ENCODE measurements at places on chromosomes 12 and 14.

GRCh38 chr12:127500512-127501035 lies 766.4 kb upstream of the TMEM132C start:
- DNase-seq: no peak

DNA sequence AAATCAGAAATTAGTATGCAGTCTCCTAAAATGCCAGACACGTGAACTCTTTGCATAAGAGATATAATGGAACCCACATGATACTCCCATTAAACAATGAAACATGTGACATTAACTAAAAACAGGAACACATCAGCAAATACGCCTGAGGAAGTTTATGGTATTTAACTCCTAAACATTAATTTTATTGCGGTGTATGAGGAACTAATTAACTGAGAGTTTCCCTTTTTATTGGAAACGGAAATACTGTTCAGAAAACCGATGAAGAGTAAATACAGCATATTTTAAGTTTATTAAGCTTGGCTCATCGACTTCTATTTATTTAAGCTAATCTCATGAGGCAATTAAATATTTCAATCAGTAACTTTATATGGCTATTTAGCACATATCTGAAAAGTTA lies 290.3 kb downstream of the SOX5 start:
- no peak for DNase-seq

DNA sequence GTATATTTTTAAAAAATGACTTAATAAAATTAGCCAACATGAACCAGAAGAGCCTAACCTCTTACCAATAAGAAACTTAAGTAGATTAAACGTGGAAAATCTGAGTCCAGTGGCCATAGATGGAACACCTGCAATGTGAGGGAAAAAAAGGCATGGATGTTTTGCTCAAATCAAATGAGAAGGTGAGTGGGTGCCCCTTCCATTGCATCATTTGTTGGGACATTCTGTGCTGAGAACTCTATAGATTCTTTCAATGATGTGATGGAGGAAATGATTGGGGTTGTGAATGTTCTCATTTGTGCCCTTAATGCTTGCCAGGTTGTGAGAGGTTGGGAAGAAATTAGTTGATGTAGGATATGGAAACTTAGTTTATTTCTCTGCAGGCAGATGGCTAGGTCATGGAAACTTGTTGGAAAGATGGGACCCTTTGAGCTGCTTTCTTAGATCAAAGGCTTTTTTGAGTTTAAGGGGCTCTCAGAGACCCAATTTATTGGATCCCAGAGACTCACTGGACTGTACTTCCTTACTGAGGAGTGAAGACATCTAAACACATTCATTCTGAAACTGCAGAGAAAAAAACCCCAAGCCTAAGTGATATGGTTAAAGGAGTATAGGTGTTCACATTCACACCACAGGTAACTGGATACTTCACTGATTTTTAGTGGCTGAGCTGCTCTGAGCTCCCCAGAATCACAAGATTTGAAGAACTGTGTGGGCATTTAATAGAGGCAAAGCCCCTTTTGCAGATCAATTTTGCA lies 95.9 kb downstream of the DACT1 start:
- DNase-seq: no peak

GRCh38 chr12:128298091-128298748 lies 31.2 kb downstream of the TMEM132C start:
- no peak for DNase-seq

DNA sequence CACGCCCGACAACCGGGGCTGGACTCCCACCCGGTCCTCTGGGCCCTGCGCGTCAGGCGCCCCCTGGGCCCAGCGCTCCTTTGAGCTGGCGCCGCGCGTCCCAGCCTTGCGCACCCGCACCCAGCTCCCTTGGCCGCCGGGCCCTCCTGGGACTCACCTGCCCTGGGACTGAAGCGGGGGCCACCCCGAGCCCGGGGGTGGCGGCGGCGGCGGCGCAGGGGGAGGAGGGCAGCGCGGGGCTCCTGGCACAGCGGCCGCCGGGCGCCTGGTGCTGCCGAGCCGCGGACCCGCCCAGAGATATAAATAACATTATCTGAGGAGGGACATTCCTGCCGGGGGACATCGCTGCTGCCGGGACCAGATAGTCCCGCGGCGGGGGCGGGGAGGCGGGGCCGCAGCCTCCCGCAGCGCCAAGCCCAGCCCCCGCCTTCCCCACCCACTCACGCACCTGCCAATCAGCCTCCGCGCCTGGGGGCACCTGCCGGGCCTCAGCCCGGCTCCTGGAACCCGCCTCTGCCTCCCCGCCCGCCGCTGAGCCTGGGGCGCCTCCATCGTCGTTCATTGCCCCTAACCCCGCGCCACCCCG lies at the start of gene SPTB:
Gene SPTB, minus strand, starts transcription at position 273 of the 586 bp plus-strand sequence. CDS start 56,813 bp downstream, outside the sequence.
- peak; percentile 85 for DNase-seq

DNA sequence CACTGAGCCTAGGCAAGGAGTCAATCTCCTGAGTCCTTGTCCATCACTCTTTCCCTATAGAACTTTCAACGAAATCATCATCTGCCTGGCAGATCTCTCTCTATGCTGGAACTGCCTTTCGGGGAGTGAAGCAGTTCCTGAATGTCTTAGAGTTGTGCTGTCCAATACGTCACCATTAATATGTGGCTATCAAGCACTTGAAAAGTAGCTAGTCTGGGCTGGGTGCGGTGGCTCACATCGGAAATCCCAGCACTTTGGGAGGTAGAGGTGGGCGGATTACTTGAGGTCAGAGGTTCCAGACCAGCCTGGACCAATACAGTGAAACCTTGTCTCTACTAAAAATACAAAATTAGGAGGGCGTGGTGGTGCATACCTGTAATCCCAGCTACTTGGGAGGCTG lies 35.1 kb downstream of the NRDE2 start:
- DNase-seq: no peak

GRCh38 chr14:44963044-44963528 lies 1.1 kb downstream of the TOGARAM1 start:
- no peak for DNase-seq

GRCh38 chr14:95310635-95311380 lies 8.9 kb downstream of the CLMN start:
- no peak for DNase-seq

GRCh38 chr14:75723716-75724115 lies 62.7 kb downstream of the TTLL5 start:
- DNase-seq: no peak

- DNase-seq: no peak
Observed at GRCh38 chr14:52733824-52734223, 3.9 kb downstream of the STYX start.

GRCh38 chr14:85934886-85935254 lies 404.9 kb downstream of the FLRT2 start:
- DNase-seq: no peak

DNA sequence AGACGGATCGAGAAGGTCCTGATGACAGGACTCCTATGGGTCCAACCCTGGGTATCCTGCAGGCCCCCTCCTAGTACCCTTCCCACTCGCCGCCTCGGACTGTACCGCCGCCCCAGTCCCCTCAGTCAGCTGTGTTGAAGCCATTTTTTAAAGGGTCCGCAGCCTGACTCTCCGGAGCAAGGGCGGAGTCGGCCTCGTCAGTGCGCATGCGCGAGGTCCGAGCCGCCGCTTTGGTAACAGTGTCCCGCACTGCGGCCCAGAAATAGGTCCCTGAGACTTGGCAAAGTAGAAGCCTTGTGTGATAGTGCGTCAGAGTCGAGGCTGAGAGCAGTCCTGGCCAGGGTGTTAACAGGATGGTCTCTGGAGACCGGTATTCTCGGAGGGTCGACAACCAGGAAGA lies 769.0 kb upstream of the ALG10B start:
- peak; percentile 9 for DNase-seq

- DNase-seq: no peak
Observed at GRCh38 chr14:74910556-74910955, 12.5 kb downstream of the RPS6KL1 start.

- peak; percentile 47 for DNase-seq
Observed at GRCh38 chr12:54394281-54394719, 9.8 kb upstream of the ZNF385A start.

GRCh38 chr12:39617887-39618286 lies 1.7 kb downstream of the ABCD2 start:
- no peak for DNase-seq

DNA sequence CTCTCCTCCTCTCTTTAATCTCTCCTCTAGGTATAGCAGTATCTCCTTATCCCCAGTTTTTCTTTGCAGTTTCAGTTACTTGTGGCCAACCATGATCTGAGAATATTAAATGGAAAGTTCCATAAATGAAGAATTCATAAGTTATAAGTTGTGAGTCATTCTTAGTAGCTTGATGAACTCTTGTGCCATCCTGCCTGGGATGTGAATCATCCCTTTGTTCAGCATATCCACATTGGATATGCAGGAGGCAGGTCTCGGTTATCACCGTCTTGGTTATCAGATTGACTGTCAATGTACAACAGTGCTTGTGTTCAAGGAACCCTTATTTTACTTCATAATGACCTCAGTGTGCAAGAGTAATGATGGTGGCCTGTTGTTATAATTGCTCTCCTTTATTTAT lies 134.0 kb downstream of the TMEM117 start:
- no peak for DNase-seq

DNA sequence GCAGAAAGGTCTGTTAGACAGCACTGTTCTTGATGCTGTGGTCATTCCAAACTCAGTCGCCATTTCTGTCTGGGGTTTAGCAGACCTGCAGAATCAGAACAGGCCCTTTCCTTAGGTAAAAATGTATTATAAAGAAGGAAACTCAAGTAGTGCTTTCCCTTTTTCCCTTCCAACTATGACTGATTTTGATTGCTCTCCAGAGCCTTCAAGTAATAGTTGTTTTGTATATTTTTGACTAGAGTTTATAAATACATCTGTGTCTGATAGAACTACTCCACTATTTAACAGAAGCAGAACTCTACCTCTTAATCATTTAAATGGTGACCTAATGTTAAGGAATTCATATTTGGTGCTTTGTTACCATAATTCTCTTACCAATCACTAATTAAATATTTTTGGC lies 74.0 kb downstream of the WNK1 start:
- DNase-seq: no peak

- DNase-seq: peak; percentile 84
Observed at GRCh38 chr12:16600525-16600924, 5.4 kb downstream of the LMO3 start.

GRCh38 chr14:80940146-80940545 lies 1.4 kb downstream of the CEP128 start:
- DNase-seq: no peak

GRCh38 chr12:124030510-124030909 lies 57.5 kb downstream of the ZNF664 start:
- no peak for DNase-seq

GRCh38 chr12:70379846-70380245 lies 13.8 kb downstream of the KCNMB4 start:
- no peak for DNase-seq

DNA sequence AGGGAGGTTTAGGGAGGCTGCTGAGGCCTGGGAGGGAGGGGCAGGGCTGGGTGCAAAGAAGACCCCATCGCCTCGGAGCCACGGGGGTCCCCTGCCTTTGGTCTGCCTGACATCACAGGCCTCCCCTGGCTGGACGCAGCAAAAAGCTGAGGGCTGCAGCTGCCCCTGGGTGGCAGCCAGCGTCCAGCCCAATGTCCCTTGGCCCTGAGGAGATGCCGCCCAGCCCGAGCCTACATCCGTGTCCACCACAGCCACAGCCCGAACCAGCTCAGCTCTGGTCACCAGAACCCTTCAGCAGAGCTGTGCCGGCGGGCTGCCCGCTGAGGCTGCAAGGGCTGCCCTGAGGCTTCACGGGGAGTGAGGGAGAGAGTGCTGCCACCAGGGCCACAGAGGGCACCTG lies 1.9 kb downstream of the NUDT14 start:
- DNase-seq: no peak

- DNase-seq: no peak
Observed at GRCh38 chr12:49730568-49731101, 10.7 kb upstream of the TMBIM6 start.

DNA sequence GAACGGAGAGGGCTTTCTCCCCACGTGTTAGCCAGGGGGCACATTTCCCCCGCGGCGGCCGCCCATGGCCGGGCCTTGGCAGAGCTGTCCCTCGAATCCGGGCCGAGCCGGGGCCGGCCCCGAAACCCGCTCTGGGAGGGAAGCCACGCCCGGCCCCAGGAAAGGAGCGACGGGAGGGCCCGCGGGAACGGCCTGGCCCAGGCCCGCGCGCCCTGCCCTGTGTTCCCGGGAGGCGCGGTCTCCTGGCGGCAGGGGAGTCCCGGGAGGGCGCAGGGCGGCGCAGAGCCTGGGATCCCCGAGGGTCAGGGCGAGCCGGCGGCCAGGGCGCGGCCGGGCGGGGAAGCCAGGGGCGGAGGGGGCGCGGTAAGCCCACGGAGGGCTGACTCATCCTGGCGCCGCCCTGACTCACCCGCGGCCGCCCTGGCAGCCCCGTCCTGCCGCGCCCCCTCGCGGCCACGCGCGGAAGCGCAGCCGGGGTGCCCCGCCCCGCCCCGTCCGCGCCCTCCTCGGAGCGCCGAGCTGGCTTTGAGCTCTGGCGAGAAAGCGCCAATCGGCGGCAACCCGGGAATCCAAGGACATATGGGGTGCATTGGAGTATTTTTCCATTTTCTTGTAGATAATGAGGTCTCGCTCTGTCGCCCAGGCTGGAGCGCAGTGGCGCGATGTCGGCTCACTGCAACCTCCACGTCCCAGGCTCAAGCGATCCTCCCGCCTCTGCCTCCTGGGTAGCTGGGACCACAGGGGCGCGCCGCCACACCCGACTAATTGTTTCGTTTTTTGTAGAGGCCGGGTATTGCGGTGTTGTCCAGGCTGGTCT lies 31.8 kb upstream of the PLEKHG6 start:
- DNase-seq: peak; percentile 91

DNA sequence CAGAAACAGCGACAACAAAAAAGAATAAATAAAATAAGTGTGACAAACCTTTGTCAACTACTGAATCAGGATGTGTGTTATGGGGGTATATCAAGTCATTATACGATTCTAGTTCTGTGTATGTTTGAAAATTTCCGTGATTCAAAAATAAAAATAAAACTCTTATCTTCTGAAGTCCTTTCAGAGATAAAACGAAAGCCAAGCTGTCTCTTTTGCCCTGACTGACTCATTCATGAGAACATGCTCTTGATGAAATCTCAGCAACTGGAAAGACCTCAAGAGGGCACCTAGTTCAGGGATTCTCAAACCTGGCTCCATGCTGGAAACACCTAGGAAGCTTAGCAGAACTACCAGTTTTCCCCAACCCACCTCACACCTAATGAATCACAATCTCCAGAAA lies 9.2 kb downstream of the FOXN3 start:
- DNase-seq: no peak

DNA sequence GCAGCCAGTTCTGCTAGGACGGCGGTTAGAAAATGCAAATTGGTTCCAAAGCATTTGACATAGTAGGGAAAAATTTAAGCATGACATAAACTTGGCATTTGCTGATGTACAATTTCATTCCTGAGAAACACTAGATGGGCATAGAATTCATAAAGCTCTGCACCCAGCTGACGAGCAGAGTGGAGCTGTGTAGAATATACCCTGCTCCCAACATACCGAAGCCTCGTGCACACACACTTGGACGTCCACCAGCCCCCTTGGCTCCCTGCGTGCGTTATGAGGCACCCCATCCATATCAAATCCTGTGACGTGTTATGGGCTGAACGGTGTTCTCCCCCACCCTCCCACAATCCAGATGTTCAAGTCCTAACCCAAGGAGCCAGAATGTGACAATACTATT lies 65.4 kb downstream of the CLMN start:
- no peak for DNase-seq

- DNase-seq: no peak
Observed at GRCh38 chr12:66304296-66304900, 2.1 kb downstream of the HELB start.

- DNase-seq: no peak
Observed at GRCh38 chr14:104087981-104088850, 2.7 kb downstream of the ASPG start.

- DNase-seq: no peak
Observed at GRCh38 chr12:7193674-7194073, 4.2 kb downstream of the PEX5 start.

GRCh38 chr12:110349096-110349495 lies 54.4 kb downstream of the ANAPC7 start:
- DNase-seq: no peak

All from NCI-H146 (cell line).